NCI-H2081 (cell line): ENCODE measurements at places on chromosomes 5 and 9.
A peak's percentile ranks its signal among the peaks of the same experiment; 100 is the strongest.

DNA sequence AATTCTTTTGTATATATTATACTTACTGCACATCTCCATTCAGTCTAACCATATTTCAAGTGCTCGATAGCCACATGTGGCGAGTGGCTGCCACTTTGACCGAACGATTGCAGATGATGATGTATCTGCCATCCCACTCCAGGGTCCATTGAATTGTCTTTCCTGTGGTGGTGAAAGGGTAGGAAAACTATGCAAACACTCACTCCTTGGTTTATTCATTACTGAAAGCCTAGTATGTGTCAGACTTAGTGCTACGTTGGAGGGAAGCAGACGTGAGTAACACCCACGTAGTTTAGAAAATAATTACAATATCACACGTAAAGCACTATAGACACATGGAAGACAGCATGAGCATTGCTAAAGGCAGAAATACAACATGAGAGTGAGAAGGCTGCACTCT is 353.7 kb downstream of the CSNK1G3 start:
- DNase-seq = no peak

DNA sequence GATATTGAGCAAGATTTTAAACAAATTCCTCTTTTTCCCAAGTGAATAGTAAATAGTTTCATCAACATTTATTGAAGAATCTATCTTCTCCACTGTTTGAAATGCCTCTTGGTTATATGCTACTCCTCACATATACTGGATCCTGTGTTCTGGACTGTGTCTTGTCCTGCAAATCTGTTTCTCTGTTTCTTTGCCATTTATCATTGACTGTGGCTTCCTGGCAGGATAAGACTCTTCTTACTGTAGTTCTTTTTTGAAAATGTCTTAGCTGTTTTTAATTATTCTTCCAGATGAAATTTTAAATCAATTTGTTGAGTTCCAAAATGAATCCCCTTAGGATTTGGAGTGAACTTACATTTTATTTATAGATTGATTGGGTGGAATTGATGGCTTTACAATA is 27.8 kb downstream of the RALGPS1 start:
- no peak for DNase-seq

- DNase-seq = no peak
Measured at GRCh38 chr5:126052120-126052519, 371.1 kb upstream of the GRAMD2B start.

DNA sequence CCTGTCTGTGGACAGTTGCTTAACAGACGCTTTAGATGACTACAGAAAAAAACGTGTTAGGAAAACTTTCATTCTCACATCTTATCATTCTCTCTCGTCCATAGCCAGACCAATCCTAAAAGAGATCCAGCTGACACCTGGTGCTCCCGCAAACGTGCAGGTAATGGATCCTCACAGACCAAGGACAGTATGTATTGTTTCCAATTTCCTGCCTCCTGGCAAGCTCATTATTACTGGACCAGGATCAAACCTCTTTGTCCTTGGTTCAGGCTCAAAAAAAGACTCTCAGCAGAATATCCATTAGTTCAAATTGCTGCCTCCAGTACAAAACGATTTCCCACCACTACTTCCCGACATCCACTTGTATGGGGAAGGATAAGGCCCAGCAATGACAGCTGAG is 62.4 kb downstream of the SERINC5 start:
- peak; percentile 82 for DNase-seq

DNA sequence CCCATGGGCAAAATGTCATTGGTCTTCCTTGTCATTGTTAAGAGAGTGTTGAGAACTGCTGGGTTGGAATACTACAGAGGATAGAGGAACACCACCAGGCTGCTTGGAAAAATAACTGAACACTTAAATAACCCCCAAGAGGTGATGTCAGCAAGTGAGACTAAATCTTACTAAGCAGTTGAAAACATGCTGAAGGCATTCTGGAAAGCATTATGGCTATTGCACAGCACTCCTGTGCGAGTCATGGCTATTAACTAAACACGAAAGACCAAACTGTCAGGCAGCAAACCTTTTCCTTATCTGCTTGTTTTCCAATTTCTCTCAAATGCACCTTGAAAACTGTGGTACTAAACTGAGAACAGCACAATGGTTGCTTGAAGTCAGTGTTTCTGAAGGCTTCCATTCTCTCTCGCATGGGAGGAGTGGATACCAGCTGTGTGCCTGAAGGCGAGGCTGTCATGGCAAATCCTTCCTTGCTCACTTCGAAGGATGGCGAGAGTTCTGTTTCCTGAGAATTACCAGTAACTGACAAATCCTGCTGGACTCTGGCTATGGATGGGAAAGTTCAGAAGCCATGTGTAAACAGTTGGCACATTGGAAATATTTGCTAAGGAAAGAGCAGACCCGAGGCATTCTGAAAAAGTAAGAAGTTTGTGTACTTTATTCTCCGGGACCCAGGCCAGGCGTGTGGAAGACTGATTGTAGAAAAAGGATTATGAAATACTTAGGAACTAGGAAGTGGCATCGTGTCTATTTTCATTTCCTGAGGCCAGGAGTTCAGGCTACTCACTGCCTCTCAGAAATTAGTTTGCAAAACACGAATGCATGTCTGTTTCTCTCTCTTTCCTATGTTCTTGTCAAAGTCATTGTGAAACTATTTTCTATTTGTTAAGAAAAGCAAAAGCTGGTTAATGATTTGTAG is 182.1 kb downstream of the DMRT2 start:
- no peak for DNase-seq

- DNase-seq = no peak
Measured at GRCh38 chr9:131484051-131484445, 18.7 kb upstream of the POMT1 start.

- DNase-seq = peak; percentile 21
Measured at GRCh38 chr5:74766418-74766848, 484 bp downstream of the GFM2 start.

GRCh38 chr9:124038790-124039633 is 27.4 kb downstream of the LHX2 start:
- DNase-seq = no peak

DNA sequence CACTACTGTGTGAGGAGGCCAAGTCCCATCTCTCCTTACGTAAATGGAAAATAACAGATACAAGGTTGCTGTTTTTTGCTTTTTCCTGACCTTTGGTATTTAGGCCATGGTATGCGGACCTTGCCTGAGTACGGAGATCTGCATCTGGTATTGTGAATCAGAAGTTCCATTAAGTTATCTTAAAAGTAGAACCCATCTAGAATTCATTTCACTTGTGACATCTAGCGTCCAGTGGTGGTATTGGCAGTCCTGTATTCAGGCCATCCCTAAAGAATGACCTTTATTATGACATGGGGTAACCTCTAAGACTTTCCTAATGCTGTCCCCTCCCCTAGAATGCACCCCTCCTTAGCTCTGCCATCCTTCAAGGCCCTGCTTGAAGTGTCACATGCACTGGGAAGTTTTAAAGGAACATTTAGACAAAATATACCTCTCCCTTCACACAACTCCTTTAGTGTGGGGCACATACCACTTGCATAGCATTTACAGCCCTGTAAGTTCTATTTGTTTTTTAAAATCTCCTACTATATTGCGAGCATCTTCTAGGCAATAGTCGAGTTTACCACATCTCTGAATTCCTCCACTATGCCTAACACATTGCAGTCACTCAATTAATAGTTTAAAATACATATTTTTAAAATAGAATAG is 1.9 kb upstream of the SPDL1 start:
- no peak for DNase-seq

GRCh38 chr5:163379298-163380155 is 57.9 kb upstream of the CCNG1 start:
- no peak for DNase-seq

DNA sequence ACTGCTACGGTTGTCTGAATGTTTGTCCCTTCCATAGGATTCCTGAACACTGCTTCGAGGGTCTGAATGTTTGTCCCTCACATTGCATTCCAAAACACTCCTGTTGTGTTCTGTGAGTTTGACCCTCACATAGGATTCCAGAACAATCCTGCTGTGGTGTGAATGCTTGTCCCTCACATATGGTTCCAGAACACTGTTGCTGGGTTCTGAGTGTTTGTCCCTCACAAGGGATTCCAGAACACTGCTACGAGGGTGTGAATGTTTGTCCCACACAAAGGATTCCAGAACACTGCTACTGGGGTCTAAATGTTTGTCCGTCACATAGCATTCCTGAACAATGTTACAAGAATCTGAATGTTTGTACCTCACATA is 201.2 kb downstream of the FOXD4L6 start:
- no peak for DNase-seq

DNA sequence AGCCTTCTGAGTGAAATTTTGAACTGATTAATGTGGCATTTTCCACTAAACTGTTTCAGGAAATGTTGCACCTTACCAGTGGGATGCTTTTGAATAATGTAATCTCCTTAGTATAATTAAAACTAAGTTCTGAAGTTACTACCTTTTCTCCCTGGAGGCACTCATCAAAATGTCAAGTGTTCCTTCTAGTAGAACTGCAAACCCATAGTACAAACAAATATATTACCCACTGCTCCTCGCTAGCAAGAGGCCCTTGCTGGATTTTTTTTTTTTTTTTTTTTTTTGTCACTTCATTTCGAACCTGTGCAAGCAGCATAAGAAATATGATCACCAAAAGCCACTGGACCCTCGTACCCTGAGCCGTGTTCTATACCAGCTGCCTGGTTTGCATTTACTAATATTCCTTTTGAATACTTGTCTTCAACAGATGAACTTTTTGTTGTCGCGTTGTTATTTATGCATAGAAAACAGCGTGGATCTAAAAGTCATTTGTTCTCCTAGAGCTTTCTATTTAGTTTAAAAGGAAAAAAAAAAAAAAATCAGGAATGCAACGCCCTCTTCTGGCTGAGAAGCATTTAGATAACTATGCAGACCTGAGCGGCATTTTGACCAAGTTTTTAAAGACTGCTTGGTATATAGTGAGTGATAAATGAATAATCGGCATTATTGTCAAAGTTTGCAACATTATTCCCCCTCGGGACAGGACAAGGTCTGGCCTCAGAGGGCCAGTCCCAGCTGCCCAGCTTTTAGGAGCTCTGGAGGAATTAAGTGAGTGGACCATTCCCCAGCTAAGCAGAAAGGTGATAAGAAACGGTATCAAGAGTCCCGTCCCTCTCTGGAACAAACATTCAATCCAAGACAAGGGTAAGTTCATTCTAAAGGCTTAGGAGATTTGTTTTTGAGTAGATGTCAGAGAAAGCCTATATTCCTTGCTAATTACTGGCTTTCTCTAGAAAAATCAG is 162.5 kb upstream of the KIF2A start:
- DNase-seq = peak; percentile 22

DNA sequence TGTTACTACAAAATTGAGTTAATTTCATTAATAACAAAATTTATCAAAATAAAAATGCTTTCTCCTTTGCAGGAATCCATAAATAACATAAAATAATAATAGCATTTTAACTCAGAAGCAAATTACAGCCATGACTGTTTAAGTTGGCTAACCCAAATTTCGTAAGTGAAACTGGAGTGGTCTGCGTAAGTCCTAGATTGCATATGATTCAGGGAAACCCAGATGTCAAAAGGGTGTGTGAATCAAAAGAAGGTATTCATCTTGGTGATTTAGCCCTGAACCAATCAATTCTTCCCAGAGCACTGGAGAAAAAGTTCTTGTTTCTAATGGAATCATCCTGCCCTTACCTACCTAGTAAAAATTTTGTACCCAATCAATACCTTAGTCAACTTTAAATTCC is 547.6 kb downstream of the RAB3C start:
- no peak for DNase-seq

DNA sequence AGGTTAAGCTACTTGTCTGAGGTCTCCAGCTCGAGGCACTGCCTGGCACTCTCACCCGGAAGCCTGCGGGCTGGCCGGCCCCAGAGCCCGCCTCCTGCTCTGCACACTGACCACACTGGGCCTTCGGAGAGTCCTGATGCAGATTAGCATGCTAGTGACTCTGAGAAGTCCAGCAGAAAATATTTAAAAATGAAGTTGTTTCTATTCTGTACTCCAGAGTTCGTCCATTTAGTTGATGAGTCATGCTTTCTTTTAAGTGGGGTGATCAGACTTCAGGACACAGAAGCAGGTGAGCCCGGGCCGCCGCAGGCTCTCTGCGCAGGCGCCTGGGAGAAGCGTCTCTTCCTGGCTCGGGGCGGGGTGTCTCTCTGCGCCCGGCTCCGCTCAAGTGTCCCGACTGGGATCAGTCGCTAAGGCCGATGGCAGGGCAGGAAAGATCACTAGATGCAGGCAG is 32.5 kb downstream of the FAM240B start:
- DNase-seq = no peak

- DNase-seq = peak; percentile 60
Measured at GRCh38 chr5:43192558-43193180, 644 bp downstream of the NIM1K start.

DNA sequence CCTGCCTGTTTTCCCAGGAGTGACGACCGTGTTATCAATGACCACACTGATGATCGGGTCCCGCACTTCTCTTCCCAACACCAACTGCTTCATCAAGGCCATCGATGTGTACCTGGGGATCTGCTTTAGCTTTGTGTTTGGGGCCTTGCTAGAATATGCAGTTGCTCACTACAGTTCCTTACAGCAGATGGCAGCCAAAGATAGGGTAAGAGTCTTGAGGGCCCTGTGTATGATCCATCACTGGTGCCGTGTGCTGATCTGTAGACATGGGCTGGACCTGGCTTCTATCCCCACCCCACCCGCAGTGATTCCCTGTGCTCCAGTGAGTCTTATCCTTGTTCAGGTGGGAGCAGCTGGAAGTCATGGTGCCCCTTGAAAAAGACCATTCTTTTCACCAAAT is 26.0 kb downstream of the GABRP start:
- DNase-seq = peak; percentile 38

- no peak for DNase-seq
Measured at GRCh38 chr5:43563321-43563720, 6.4 kb upstream of the PAIP1 start.

- DNase-seq = no peak
Measured at GRCh38 chr9:95081998-95082397, 235.5 kb downstream of the FANCC start.

DNA sequence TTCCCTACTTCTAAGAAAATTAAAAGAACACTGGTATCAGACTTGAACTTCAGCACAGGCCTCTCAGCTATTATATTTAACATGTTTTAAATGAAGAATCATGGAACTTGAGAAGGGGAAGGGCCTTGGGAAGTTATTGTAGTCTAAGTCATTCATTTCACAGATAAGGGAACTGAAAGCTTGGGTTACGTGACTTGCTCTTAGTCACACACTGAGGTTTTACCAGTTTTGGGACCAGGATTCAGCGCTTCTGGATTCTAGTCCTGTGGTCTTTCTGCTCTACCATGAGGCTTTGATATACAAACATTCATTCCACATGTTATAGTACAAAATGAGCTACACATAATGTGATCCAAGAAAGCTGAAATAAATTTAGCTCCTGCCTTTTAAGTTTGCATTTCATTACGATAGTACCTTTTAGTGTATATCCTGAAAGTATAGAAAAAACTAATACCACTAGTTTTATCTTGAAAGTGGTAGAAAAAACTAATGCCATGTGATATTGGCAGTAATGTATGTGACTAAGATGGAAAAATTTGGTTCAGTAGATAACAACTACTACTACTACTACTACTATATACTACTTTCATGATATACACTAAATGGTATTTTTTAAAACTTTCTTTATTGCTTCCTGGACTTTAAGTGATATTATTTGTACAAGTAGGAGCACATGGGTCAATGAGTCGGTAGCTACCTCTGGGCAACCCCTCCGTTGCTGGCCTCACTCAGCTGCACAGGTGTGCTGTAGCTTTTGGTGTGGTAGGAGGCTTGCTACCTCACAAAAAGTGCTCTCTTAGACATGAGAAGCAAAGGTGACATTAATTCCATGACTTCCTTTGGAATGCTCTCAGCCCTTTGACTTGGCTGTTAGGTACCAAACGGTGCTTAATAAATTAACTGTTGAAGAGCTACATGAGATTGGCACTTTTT is 40.7 kb downstream of the F2RL2 start:
- no peak for DNase-seq

GRCh38 chr5:89830691-89831090 is 578.9 kb downstream of the CETN3 start:
- DNase-seq = no peak
